ENCODE measurements at places on chromosomes 12 and 14.
A peak's percentile ranks its signal among the peaks of the same experiment; 100 is the strongest.

- no peak for DNase-seq
Measured at GRCh38 chr14:103416916-103417315, 31.7 kb downstream of the MARK3 start.

DNA sequence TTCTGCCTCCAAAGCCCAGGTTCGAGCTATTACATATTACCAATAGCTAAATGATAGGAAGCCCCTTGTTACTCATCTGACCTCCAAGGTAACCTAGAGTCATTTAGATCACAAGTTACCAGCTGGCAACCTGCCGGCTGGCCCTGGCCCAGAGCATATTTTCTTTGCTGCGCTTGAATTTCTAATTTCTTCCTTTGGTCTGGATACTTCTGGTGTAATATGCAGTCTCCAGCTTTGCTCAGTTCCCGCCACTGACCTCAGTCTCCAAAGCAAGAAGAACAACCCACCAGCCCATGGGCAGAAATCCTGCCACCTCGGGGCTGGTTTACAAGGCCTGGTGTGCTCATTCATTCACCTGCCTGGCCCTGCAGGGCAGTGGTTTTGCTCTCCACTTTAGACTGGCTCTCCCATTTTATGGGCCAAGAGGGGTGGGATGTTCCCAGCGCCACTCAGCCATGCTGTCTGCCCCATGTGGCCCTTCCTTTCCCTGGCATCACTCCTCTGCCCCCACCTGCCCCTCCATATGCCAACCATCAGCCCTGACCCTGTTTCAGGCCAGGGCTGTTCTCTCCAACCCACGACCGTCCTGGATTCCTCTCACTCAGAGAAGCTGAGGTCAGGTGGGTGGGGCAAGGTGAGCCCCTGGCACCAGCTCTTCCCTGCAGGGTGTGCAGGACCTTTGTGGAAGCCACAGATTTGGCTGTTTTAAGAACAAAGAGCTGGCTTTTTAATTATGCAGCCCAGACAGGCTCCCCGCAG is 76.0 kb downstream of the PRIMA1 start:
- no peak for DNase-seq

- peak; percentile 33 for DNase-seq
Measured at GRCh38 chr14:101120641-101121507, 217.4 kb upstream of the RTL1 start.

- DNase-seq, result no peak
Measured at GRCh38 chr12:5254703-5255102, 177.2 kb upstream of the NTF3 start.

DNA sequence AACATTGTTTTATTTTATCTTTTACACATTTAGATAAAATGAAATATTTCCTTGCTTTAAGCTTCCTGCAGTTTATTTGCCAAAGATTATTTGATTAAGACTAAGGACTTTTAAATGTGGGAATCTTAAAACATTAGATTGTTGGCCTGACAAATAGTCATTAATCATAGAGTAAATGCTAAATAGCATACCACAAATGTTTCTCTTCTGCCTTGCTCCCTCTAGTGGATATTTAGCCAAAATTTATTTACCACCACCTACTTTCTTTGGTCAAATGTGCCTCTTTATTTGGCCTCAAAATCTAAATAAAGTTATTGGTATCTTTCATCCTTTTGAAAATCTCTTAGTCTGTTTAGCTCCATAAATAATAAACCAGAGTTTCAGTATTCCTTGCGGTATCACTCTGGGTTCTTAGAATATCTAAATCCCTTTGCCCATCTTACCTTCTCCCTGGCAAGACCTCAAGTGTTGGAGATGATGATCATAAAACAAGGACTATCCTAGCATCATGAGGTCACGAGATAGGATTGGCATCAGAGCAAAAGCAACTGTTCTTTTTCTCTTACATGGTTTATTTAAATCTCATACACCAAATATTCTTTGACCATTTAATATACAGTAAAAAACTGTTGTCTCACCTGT is 150.6 kb upstream of the AEBP2 start:
- no peak for DNase-seq

DNA sequence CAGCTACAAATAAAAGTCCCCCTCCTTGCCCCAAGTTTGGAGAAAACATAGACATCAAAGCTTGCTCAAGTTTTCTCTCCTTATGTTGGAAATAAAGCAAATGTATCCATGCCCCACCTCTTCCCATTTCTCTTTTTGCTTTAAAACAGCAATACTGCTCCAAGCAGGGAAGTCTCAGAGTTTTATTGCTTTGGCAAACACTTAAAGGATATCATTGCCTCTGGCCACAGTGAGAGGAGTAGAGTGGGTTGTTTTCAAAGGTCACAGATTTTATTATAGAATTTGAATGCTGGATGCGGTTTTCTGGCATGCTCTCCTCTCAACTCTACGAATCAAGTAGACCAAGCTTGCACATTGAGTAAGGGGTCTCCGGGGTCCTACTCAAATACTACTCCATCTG is 149.7 kb downstream of the TTC7B start:
- no peak for DNase-seq

GRCh38 chr14:89566644-89567415 is 149.8 kb upstream of the FOXN3 start:
- no peak for DNase-seq
